ENCODE measurements at places on chromosomes 6 and 20.

DNA sequence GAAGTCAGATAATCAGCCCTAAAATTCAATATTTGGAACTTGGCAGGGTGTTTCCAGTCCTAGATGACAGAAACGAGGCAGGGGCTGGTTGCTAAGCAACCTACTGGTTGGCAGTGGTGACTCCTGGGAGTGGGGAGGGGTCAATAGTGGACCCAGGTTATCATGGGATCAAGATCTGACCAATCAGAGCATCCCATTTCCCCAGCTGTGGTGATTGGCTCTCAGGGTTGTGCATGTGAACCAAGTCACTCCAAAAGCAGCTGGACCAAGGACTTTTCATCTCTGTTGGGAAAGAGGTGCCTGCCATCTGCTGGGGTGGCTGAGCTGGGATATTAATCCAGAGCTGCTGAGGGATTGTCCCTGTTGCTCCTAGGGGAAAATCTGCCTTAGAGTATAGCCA lies 253.4 kb downstream of the PREX1 start:
- DNase-seq, result no peak

- no peak for DNase-seq
These were observed 11.5 kb downstream of the IP6K3 start for GRCh38 chr6:33735216-33735615.

GRCh38 chr20:44942264-44942973 lies 17.8 kb downstream of the TOMM34 start:
- DNase-seq, result no peak

- no peak for DNase-seq
These were observed at the start of gene ZNF512B for GRCh38 chr20:63969838-63970713. ZNF512B (minus strand) TSS chr20:63969930; CDS start chr20:63967950, 1,980 bp downstream.

- DNase-seq, result no peak
These were observed 69.2 kb upstream of the TBC1D7 start for GRCh38 chr6:13397359-13398068.

All from left renal pelvis (tissue), 4 donors.